Activated naive CD4-positive, alpha-beta T cell treated with anti-CD3 and anti-CD28 coated beads for 36 hours (primary cell): ENCODE measurements at places on chromosomes 6 and 20. TPM values are rescaled to one million over a fixed set of nuclear protein-coding genes. Genes with fewer than 3 reads are reported as not detected.

DZANK1 gene
- total RNA-seq: 0.94 TPM

MROH8 gene
- 0.54 TPM for total RNA-seq

HSPA12B gene
- total RNA-seq: not detected

JPH2 gene
- total RNA-seq: not detected
